ENCODE measurements at places on chromosomes 3 and 15.

DNA sequence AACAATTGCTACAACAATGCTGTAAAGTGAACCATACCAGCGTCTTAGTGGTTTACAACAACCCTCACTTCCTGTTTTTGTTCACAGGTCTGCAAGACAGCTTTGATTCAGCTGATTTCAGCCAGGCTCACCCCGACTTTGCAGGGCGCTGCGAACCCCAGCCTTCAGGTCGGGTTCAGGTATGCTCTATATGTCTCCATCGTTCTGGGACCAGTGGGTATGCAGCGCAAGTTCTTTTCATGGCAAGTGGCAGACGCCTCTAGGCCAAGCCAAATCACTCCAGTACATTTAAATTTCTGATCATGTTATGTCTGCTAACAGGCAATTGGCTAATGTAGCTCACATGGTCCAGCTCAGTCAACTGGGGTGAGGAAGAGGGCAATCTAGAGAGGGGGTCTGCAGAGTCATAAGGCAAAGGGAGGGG lies 52.4 kb upstream of the RGMA start:
- no peak for DNase-seq

- no peak for DNase-seq
Measured at GRCh38 chr3:112341386-112341785, 8.4 kb downstream of the CD200 start.

DNA sequence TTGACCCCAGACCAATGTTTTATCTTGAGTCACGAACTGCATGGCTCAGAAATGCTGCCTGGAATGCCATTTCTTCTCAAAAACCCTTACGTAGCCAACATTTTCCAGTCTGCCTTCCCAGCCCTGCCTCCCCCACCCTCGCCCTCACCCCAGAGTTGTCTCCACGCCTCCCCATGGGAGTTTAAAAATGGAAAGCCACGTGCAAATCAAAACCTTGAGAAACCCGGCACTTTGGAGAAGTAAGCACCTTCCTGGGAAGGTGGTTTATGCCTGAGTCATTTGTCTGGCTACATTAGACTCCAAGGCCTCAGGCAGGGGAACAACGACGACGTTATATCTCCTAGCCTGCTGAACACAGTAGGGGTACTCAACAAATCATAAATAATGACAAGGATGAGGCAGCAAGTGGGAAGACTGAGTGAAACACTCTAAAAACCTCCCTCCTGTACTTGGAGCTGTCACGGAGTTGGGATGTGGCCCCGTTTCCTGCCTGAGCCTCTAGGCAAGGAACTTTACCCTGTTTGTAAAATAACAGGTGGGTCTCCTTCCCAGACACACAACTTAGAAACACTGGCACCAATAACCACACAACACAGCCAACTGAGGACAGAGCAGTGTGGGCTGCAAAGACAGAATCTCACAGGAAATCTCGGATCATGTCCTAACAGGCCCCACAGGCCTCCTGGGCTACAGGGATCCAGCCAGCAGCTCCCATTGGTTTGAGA lies 179.1 kb downstream of the NTRK3 start:
- DNase-seq: no peak

- DNase-seq: no peak
Measured at GRCh38 chr15:31344823-31345605, 18.4 kb downstream of the KLF13 start.

GRCh38 chr15:72971766-72972165 lies 80.5 kb upstream of the NEO1 start:
- no peak for DNase-seq

DNA sequence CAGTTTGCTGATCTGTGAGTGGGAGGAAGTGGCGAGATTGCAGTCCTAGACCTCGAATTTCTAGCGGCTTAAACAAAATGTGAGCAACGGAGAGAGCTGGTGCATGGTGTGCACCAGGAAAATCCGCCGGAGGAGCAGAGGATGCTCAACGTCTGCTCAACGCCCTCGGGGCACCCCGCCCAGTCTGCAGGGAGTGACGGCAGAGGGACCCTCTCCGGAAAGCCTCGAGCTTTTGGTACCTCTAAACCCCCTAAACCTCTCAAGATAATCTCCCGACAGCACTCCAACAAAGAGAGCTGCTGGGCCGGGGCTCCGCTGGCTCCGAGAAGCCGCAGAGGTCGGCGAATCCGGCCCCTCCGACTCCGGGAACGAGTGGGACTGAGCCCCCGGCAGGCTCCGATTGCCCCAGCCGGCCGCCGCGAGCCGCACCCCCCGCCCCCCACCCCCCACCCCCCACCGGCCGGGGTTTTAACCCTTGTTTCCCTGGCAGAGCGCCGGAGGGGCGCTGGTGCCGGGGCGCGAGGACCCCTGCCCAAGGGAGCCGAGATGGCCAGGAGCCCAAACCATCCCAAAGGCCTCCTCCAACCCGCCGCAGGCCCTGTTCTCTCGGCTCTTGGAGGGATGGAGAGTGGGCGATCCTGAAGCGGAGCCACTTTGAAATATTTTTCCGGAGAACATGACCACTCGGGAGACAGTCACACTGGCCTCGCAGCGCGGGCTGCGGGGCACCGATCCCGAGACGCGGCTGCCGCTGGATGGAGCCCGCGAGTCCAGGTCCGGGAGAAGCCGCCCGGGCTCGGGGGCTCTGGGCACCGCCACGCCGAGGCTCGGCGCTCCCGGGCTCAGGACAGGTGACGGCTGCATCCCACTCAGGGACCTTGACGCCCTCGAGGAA lies 1.5 kb downstream of the MEGF11 start:
- DNase-seq: no peak

All from A172 (cell line).